ENCODE measurements at places on chromosomes 3 and 15.

DNA sequence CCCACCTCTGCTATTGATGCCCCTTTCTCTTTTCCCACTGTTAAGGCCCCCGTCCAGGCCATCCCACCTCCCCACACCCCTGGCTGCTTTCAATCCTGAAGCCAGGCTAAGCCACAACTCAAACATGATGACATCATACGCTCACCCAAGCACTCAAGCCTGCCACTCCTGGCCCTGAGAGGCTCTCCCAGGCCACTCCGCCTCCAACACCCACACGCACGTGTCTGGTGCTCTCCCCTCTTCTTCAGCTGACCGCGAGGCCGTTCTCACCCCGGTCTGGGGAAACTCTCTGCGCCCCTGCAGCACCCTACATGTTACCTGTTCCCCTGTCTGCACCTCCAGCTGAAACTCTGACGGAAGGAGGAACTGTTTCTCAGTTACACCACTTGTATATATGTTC, 6.2 kb downstream of the ZXDC start:
- DNase-seq, result no peak

DNA sequence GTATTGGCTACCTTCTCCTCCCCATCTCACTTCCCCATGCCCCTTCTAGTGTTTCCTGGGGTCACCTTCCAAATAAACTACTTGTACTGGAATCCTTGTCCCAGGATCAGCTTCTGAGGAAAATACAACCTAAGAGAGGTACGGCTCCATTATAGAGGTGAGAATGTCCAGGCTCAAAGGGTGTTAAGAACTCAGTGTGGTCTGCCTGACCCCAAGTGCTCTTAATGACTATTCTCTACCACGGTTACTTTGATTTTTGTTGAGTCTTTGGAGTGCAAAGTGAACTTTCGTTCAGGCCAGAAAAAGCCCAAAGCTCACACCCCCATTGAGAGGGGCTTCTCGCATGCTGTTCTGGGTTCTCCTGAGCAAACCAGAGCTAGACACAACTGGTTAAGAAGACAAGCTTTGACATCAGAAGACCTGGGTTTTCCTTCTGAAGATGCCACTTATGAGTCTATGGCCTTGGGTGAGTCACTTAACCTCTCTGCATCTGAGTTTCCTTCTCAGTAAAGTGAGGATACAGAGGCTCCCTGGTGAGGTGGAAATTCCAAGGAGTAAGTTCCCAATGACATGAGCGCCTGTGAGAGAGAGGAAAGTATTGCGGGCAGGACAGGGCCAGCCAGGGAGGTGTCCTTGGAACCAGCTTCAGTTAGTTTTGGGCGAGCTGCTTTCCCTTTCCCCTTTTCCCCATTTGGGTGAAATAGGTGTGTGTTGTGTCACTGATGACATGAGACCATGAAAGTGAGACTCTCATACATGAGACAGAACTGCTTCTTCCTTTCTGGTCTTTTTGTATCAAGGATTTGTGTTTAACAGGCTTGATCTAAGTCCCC, 475.0 kb upstream of the PROK2 start:
- no peak for DNase-seq

GRCh38 chr3:145776782-145777408, 384.1 kb downstream of the PLOD2 start:
- no peak for DNase-seq

DNA sequence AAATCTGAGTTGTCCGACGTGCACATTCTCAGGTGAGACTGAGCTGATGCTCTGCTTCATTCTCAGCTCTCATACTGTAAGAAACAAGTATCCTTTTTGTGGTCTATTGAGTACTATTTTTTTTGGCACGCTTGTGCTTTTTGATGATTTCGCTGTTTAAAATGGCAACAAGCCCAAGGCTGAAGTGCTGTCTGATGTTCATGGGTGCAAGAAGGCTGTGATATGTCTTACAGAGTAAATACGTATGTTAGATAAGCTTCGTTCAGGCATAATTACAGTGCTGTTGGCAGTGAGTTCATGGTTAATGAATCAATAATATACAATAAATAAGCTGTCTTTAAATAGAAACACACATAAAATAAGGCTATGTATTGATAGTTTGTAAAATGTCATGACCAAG, 27.2 kb downstream of the AQR start:
- no peak for DNase-seq

- DNase-seq, result no peak
Observed at GRCh38 chr3:189636048-189636447, 4.9 kb downstream of the TP63 start.

- no peak for DNase-seq
Observed at GRCh38 chr15:80471881-80472280, 67.7 kb downstream of the ARNT2 start.

All from stimulated activated naive CD4-positive, alpha-beta T cell (primary cell).